ENCODE measurements at places on chromosomes 12 and 14.

- no peak for DNase-seq
These were observed 56.8 kb downstream of the LRFN5 start for GRCh38 chr14:41663473-41663850.

DNA sequence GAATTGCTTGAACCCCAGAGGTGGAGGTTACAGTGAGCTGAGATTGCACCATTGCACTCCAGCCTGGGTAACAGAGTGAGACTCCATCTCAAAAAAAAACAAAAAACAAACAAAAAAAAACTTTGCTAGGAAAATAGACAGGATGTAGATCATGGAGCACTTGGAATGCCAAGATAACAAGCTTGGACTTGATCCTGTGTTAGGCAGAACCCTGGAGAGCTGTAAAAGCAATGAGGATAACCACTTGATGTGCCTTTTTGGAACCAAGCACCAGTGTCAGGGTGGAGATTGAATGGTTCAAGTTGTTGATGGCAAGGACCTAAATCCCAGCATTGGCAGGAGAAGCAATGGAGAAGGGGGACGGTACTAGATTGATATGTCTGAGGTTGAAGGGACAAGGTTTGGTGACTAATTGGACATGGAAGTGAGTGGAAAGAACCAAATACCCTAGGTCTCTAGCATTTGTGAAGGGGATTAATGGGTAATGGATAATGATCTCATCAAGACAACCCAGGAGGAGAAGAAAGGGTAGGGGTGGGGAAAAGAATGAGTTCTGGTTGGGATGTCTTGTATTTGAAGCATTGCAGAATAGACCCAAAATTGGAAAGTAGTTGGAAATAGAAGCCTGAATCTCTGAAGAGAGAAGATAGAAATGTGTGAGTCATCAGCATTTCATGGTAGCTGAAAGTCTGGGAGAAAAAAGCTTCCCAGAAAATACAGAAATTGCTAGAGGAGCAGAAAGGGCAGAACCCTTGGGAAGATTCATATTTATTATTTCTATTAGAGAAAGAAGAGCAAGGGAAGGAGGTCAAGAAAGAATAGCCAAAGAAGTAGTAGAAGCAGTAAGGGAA, 176.7 kb downstream of the NUAK1 start:
- no peak for DNase-seq

DNA sequence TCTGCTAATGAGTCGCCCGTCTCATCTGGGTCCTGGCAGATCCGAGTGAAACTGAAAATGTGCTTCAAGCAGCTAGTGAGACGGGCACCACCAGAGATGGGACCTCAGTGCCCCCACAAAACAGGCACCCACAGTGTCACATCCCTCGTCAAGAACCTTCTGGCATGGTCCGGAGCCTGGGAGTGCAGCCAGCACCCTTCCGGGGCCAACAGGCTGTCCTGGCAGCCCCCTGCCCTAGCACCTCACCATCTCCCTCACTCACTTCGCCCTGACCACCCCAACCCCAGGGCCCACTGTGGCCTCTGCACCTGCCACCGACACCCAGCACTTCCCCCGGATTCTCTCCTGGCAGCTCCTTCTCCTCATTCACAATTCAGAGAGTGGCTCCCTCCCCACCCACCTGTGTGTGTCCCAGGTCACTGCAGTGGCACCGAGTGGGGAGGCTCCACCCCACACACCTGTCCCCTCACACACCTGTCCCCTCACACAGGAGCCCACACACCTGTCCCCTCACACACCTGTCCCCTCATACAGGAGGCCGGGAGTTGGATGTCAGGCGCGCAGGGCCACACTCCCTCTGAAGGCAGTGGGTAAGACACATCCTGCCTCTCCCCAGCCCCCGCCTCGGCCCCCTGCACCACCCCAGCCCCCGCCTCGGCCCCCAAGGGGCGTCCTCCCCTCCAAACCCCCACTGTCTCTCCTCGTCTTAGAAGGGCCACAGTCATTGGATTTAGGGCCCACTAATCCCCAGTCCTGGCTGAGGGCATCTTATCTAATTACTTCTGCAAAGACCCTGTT, 7.9 kb downstream of the GALNT9 start:
- DNase-seq = no peak

- no peak for DNase-seq
These were observed 32.2 kb downstream of the STK38L start for GRCh38 chr12:27276275-27276674.

DNA sequence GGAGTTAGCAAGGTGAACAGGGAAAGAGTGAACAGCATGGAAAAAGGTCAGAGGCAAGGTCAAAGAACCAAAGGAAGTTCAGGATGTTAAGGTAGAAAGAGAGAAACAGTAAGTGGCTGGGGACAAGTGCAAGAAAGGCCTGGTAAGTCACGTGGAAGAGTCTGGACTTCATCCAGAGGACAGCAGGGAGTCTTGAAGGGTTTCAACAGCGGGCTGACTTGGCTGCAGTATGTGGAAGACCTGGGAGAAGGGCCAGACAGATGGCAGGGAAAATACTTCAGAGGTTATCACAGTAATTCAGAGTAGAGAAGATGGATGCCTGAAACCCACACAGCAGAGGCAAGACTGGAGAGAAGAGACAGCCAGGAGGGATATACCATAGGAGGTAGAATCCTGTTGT, 34.0 kb downstream of the CIT start:
- DNase-seq = no peak

- DNase-seq = peak; percentile 22
These were observed 508.6 kb downstream of the FLRT2 start for GRCh38 chr14:86038387-86039042.

- no peak for DNase-seq
These were observed 71.8 kb downstream of the NINJ2 start for GRCh38 chr12:591167-592023.

DNA sequence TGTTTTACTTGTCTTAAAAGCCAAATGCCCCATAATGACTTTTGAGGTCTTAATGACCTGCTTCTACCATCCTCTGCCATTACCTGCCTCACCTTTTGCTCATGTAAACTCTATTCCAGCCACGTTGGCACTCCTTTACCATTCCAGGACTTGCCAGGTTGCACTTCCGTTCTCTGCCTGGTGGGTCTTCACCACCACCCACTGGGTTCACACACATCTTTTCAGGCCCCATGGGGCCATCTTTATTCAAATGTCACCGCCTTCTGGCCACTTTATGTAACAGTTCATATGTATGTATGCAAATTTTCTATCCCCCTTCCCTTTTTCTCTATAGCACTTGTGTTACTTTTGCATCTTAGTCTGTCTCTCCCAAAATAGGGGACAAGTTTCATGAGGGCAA, 57.7 kb downstream of the ATP2A2 start:
- peak; percentile 33 for DNase-seq

DNA sequence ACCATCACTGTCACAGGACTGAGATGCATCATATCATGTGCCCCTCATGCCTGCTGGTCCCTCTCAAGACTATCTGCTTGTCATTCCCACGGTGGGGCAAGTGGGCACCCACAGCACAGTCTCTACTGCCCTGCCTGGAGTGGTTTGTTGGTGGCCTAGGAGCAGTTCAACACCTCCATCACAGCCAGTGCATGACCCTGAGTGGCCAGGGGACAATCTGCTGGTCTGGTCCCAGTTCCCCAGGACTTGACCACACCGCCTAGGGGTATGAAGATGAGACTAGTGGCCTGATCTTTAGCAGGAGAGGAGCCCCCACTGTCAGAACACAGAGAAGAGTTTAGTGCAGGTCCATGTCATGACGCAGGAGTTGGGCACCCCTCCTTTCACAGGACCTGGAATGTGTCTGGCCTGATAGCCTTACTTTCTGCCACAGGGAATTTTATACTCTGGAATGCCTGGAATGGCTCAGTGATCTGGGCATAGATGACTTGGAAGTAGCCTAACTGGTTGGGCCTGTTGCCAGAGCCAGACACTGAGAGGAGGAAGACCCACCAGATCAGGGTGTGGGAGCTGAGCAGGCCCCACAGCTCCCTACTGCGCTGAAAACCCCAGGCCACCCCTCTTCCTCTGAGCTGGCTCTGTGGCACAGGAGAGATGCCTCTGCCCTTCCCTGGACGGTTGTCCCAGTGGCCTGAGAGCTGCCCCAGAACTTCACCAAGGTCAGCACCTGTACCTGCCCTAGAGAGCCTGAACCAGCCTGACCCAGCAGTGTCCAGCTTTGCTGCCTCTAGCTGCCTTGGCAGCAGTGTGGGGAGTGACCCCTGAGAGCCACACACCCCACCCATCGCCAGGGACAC, 83.3 kb downstream of the PUS7L start:
- DNase-seq = no peak

- DNase-seq = no peak
These were observed 1.4 kb downstream of the FAR2 start for GRCh38 chr12:29150462-29150861.

DNA sequence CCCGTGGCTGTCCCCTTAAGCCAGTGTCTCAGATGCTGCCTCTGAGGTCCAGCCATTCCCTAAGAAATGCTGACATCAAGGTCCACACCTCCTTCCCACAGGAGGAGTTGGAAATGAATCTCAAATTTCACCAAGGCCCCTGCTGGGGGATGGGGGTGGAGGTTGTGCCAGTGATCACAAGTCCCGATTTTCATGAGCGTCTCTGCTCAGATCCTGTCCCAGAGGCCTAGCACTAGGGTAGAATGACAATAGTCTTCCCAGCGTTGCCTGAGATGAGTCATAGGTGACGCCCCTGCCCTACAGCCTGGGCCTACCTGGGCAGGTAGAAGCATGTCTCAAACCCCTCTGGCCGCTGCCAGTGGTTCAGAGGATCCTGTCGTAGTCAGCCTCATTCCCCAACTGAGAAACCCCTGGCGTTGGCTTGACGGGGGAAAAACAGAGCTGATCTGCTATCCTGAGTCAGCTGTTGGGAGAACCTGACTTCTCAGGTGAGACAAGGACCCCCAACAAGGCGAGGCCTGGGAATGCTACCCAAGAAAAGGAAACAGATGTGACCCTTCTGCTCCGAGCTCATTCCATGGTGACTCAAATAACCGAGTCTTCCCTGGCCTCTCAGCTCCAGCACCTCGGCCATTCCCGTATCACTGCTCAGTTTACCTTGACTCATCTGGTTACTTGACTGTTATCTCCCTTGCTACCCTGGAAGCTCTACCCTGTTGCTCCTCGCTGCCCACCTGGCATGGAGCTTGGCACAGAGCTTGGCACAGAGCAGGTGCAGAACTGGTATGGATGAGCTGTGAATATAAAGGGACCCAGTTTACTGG, 21.8 kb upstream of the SPPL3 start:
- DNase-seq = no peak

DNA sequence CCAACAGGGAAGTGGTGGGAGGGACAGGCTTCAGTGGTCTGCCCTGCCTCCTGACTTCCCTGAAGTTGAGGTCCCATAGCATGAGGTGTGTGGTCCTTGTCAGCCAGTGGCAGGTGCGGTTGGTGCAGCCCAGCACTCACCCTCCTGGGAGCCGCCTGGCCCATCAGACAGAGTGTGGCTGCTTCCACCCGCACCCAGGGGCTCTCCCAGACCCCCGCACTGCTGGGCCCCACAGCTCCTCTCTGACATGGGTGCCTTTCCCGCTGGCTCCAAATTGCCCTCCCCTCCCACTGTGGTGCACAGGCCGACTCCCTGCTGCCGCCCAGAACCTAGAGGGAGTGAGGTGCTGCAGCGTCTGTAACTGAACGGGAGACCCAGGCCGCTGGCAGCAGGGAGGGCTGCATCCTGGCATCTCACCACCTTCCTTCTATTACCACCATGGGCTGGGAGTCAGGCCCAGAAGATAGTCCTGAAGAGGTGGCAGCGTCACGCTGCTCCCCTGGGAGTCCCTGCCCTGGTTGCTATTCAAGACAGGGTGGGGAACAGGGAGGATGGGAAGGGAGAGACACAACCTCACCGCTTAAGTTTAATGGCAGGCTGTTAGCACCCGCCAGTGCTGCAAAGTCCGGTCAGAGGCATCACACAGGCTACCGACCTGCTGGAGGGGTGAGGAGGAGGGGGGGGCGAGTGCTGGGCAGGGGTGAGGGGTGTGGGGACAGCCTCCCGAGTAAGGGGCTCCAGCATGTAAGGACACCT, 180.6 kb upstream of the PRMT8 start:
- DNase-seq = no peak

GRCh38 chr12:113468365-113469223, 3.1 kb downstream of the LHX5 start:
- DNase-seq = no peak

DNA sequence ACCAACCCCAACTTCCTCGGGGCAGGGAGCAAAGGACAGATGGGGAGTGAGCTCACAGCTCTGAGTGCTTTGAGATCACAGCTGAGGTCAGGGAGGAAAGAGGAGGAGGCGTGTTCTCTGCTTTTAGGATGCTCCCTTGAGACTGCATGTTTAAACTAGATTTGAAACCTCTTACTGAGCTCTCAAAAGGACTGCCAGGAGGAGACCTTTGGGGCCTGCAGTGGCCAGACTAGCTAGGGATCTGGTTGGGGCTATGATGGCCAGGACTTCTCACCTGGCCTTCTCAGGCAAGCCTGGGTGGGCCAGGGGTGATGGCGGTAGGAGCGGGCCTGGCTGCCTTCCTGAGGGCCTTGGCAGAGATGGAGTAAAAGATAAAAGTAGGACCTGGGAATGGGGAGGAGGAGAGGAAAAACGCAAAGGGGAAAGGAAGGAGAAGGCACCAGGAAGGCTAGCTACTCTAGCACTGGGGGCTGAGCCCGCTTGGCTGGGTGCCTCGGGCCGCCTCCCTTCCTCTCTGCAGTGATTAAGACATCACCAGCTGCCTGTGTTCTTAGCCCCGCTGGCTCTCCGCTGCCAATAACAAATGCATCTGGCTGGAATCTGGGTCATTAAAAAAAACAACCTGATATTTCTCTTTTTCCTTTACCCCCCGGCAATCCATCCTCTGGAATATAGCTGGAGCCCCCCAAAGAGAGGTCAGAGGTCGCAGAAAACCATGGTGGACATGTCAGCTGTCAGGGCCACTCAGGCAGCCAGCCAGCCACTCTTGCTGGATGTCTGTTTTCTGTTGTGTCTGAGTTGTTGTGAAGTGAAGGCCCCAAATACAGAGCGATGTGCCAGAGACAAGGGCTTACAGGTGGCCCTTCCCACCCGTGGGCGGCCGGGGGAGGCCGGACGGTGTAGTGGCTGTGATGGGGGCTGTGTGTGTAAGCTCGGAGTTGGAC, 141.3 kb downstream of the TSPAN9 start:
- peak; percentile 54 for DNase-seq

DNA sequence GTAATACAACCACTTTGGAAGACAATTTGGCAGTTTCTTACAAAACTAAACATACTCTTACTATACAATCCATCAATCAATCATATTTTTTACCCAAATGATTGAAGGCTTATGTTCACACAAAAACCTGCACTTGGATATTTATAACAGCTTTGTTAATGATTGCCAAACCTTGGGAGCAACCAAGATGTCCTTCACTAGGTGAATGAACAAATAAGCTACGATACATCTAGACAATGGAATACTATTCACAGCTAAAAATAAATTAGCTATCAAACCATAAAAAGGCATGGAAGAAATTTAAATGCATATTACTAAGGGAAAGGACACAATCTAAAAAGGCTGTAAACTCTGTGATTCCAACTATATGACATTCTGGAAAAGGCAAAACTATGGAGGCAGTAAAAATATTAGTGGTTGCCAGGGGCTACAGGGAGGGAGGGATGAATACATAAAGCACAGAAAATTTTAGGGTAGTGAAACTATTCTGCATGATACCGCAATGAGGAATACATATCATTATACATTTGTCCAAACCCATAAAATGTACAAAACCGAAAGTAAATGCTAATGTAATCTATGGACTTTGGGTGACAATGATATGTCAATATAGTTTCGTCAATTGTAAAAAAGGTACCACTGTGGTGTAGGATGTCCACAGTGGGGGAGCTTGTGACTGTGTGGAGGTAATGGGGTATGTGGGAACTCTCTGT, 70.5 kb downstream of the GPR65 start:
- DNase-seq = no peak

Measured in GM10248 (cell line).